ENCODE measurements at places on chromosomes 11 and 22.

- DNase-seq: no peak
These were observed 54.3 kb downstream of the TSPAN18 start for GRCh38 chr11:44780940-44781631.

DNA sequence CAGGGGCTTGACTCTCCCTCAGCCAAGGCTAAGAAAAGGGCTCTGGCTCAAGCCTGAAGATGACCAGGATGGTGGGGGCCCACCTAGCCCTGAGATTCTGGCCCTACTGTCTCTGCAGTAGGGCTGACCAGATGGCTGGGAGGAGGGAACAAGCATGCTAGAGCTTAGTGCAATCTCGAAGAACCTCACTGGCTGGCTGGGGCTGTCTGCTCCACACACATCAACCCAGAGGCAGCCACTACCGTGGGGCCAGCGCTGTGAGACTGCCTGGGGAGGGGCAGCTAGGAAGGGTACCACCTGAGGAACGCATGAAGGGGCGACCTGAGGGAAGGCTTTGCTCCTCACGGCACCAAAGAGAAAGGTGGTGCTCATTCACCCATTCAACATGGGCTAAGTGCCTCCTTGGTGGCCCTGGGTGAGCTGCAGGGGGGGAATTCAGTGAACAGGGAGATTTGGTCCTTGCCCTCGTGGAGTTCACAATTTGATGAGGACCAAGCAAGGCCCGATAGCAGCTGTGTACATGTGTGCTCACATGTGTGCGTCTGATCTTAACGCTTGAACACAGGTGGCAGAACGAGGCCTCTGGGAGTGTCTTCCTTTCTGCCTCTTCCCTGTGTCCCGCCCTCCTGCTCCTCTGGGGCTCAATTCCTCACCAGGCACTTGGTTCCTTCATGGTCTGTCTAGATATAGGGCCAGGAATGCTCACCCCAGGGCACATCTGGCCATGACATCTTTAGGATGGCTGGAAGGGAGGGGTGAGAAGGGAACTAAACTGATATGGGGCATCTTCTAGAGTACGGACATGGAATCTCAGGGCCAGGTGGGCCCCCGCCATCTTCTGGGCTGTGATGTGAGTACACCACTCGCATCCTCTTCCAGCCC is 102.3 kb upstream of the PITPNB start:
- DNase-seq: no peak

DNA sequence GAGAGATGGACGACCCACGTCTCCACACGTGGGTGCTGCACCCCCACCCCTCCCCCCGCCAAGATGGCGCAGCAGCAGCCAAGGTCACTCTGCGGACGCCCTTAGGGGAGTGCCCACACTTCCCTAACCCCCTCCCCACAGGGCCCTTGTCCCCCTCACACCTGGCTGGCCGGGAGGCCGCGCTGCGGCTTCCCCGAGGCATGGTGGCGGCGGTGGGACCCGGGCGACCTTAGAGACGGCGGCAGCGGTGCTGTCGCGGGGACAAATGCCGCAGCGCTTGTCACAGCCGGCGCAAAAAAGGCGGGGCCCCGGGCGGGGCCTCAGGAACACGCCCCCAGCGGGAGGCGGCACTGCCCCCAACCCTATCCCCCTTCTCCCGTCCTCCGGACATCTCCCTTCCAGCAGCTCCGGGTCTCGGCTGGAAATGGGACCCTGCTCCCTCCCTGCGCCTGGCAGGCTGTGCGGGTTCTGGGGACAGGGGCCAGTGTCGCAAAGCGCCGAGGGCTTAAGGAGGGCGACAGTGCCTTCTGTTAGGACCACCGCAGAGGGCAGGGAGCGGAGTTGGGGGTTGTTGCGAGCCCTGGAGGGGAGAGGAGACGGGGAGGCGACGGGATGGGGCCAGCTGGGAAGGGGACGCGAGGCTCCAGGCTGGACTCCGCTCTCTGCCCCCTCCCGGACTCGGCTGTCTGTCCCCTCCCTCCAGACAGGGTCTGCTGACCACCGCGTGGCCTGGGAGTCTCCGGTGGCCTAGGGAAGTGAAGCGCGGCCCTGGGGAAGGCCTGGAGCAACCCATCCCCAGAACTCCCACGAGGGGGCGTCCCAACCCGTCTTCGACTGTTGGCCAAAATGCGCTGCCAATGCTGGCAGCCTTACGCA is at the start of gene CHCHD10:
Gene CHCHD10 (minus strand): TSS at position 300 of the 876 bp plus-strand sequence. CDS start 98 bp downstream, at position 202.
- DNase-seq: peak; percentile 83

- no peak for DNase-seq
These were observed 20.5 kb upstream of the CLPB start for GRCh38 chr11:72454791-72455190.

DNA sequence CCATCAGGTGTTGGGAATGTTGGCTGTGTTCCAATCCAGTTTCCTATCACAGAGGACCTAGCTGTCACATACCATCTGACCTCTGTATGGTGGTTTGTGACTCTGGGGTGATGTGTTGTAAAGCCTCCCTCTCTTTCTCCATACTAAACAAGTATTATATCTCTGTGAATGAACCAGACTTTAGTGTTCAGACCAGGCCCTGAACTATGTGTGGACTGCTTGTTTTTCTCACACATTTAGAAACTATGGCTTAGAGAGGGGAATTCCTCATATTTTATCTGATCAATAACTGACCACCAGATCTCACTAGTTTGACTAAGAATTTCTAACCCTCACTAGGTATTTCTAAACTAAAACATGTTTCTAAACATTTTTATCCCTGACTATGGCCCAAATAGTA is 17.5 kb downstream of the NCR3LG1 start:
- DNase-seq: no peak

- no peak for DNase-seq
These were observed 244.3 kb downstream of the BRD1 start for GRCh38 chr22:49583341-49583740.

DNA sequence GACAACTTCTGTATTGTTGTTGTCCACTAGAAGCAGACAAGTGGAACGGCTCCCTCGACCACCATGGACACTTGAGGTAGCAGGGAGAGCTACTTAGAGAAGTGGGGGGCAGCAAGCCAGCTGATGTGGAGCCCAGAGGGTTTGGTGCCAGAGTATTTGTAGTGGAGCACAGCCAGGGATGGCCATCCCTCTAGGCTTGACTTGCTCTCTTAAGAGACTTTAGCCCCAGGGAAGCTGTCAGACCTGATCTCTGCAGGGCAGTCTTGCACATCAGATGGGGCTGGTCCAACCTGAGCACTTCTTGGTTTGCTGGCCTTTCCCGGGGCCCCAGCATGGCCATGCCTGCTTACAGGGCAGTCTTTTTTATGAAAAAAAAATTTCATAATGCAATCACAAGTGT is 15.0 kb upstream of the TMEM135 start:
- DNase-seq: no peak

- no peak for DNase-seq
These were observed 10.5 kb upstream of the TESMIN start for GRCh38 chr11:68761801-68762200.

- no peak for DNase-seq
These were observed 146.0 kb downstream of the BBOX1 start for GRCh38 chr11:27186580-27186979.

GRCh38 chr22:30347255-30347892 is 9.3 kb downstream of the SF3A1 start:
- no peak for DNase-seq

DNA sequence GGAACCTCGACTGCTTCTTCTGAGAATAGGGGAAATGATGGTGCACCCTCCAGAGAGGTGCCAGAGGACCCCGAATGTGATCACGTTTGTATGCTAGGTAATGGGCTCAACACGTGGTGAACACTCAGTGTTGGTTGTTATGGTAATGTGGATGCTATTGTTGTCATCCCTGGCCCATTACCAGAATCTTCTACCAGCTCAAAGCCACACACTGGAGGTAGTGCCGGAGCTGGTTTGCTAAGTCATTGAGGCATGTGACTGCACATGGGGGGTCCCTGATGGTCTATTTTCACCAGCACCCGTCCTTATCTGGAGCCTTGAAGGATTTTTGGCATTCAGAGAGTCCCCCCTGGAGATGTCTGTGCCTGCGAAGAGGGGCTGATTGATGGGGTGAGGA is 119.1 kb upstream of the CD82 start:
- DNase-seq: no peak

GRCh38 chr11:100220801-100221200 is 466.3 kb upstream of the ARHGAP42 start:
- no peak for DNase-seq

GRCh38 chr11:65851083-65851579 is 6.8 kb downstream of the CFL1 start:
- no peak for DNase-seq

GRCh38 chr11:64048042-64048854 is 12.5 kb downstream of the FLRT1 start:
- no peak for DNase-seq

- no peak for DNase-seq
These were observed 4.3 kb upstream of the TEAD1 start for GRCh38 chr11:12669930-12670329.

DNA sequence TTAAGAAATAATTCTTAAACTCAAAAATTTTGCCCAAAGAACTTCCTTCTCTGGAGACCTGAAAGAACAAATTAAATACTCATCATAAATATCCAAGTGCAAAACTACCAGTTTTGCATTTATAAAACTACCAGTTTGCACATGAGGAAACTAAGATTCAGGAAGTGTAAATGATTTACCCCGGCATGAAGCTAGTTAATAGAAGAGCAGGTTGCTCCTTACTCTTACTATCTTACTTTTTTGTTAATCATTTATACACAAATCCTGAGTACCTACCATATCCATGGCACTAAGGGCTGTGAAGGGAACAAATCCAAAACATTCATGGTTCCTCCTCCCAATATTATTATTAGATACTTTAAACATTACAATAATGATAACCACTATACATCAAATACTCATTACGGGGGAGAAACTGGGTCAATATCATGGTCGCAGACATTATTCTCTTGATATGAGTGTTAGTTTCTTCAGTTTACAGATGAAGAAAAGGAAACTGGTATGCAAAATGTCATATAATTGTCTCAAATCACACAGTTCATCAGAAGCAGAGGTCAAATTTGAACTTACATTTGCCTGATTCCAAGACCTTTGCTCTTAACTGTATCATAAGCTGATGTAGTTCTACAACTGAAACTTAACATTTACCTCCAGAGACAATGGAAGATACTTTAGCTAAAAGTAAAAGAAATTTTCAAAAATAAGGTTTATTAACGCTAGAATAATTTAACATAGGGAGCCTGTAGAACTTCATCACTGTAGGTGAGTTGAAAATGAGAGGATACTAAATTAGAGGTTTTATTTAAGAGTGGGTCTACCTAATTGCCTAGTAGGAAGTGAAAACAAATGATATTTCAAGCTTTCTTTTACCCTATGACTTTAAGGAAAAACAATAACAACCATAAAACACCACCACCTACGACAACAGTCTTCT is 74.5 kb downstream of the FAM76B start:
- DNase-seq: no peak

DNA sequence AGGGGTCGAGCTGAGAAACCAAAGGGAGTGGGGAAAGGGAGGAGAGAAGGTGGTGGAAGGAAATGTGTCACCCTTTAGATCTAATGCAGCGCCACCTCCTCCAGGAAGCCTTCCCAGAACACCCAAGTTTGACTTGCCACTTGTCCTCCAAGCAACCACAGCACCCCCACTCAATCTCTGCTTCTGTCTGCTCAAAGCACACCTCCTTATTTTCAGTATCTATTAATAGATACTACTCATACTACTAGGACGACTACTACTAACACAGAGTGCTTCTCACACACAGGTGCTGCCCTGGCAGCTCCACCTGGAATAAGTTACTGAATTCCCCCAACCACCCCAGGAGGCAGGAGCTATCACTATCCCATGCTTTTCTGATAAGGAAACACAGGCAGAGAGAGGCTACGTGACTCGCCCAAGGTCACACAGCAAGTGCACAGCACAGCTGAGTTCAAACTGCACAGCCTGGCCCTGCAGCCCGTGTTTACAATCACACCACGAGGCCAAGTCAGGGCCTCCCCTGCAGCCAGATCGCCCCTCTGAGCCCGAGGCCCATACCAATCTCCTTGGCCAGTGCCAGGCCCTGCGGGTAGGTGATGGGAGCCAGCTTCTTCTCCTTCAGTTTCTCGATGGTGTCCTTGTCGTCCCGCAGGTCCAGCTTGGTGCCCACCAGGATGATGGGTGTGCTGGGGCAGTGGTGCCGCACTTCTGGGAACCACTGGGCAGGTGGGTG is 13.2 kb downstream of the RAC2 start:
- DNase-seq: no peak

DNA sequence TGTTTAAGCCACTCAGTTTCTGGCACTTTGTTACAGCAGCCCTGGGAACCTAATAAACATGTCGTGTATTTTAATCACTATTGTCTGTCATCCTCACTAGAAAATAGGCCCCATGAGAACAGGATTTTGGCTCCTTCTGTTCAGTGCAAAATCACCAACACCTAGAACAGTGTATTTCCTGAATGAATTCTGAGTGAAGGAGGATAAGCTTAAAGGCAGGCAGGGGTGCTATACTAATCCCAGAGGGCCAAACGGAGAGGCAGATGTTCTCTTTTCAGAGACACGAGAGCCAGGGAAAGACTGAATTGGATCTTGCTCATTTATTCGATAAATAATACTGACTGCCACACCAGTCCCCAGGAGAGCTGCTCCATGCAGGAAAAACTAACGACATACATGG is 10.4 kb downstream of the SMCO4 start:
- no peak for DNase-seq

GRCh38 chr11:62854825-62855570 is 15.6 kb upstream of the WDR74 start:
- DNase-seq: no peak

DNA sequence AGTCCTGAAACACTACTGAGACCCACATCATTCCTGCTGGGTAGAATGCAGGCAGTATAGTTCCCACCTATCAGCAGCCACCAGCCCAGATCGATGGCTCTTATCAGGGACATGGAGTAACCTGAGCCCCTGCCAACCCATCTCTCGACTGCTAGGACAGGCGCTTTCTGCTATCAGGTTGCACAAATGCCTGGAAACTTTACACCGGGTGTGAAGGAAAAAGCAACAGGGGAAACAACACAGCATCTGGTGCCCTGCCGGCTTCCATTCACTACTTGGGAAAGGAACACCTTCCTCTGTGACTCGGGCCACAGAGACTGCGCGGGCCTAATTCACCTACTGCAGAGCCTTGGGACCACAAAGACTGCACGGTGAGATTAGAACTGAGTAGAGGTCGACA is 18.5 kb downstream of the RBFOX2 start:
- DNase-seq: no peak

DNA sequence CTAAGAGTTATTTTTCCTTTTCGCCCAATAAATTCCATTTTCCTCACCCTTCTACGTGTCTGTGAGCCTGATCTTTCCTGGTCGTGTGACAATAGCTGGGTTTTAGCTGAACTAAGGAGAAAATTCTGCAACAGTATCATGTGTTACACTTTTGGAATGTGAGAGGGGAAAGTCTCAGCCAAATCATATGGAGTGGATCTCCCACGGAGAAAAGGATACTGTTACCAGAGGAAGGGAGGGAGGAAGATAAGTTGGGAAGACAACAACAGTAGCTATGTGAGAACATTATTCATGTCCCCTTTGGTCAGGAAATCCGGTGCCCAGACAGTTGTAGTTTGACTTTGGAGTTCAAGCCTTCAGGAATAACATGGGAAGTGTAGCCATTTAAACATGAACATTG is 584.0 kb upstream of the RAG2 start:
- no peak for DNase-seq

All from naive thymus-derived CD8-positive, alpha-beta T cell (primary cell).